T-helper 17 cell (primary cell): ENCODE measurements at places on chromosomes 5 and 9. TPM values are rescaled to one million over a fixed set of nuclear protein-coding genes. Genes with fewer than 3 reads are reported as not detected.

The NMUR2 gene
- total RNA-seq = not detected

DNA sequence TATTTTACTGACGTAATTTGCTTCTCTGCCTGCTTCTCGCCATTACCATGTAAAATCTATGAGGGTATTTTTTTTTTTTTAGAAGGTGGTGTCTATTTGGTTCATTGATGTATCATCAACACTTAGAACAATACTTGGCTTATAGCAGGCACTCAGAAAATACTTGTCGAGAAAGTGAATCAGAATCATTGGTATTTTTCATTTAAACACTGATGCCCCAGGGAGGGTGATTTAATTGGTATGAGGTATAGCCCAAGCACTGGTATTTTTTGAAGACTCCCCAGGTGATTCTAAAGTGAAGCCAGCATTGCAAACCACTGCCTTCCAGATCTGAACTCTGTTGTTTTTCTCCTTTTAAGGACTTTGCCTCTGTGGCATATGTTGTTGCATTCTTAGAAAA is 16.6 kb downstream of the PDZD2 start:
- DNase-seq = no peak

DNA sequence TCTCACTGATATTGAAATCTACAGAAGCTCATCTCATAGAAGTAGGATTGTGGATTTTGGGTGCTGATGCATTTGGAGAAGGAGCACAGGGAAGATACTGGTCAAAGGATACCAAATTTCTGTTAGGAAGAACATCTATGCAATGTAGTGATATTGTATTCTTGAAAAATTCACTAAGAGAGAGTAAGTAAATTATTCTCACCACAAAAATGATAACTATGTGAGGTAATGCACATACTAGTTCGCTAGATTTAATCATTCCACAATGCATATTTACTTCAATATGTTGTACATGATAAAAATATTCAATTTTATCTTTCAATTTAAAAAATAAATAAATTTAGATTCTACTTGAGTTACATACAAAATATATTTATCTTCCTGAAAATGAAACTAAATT is 2040.5 kb upstream of the C9orf72 start:
- no peak for DNase-seq

DNA sequence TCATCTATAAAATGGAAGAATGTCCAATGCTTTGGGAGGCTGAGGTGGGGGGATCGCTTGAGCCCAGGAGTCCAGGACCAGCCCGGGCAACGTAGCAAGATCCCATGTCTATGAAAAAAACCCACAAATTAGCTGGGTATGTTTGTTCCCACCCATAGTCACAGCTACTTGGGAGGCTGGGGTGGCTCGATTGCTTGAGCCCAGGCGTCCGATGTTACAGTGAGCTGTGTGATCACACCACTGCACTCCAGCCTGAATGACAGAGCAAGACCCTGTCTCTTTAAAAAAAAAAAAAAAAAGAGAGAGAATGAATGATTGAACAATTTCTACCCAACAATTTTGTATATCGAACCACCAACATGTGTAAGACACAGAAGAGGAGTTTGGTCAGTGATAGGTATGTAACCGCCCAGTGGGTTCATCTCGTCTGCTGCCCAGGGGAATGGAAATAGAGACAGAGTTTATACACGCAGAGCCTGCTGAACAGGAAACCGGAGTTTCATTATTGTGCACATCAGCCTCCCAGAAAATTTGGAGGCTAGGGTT is 26.2 kb upstream of the ERGIC1 start:
- no peak for DNase-seq

The LURAP1L gene
- total RNA-seq = 0.31 TPM
